Activated naive CD8-positive, alpha-beta T cell treated with anti-CD3 and anti-CD28 coated beads, Interleukin-2, amount 50 U/mL, for 24 hours (primary cell): ENCODE measurements at places on chromosomes 2 and 18.

DNA sequence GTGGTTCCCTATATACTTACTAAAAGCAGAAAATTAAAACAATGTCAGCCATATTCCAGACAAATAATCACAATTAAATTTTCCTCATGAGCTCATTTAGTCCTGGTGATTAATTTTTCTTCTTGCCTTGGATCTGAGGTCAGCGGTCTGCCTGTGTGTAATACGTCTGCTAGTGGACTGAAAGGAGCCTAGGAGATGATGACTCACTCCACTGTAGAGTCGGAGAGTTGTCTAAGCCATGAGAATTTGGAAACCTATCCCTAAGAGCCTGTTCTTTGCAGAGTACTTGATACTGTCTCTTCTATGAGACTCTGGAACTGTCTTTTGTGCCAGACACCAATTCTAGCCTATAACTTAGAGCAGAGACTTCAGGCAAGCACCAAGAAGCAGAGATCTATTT, 94.2 kb upstream of the RAB27B start:
- no peaks in the 10 kb centered on the region for H3K36me3 ChIP-seq
- no peak overlapping the region for H3K4me3 ChIP-seq
- no peak for DNase-seq
- H3K27me3 ChIP-seq = no peaks in the 10 kb centered on the region
- peaks cover 2% of the 10 kb centered on the region for H3K4me1 ChIP-seq

DNA sequence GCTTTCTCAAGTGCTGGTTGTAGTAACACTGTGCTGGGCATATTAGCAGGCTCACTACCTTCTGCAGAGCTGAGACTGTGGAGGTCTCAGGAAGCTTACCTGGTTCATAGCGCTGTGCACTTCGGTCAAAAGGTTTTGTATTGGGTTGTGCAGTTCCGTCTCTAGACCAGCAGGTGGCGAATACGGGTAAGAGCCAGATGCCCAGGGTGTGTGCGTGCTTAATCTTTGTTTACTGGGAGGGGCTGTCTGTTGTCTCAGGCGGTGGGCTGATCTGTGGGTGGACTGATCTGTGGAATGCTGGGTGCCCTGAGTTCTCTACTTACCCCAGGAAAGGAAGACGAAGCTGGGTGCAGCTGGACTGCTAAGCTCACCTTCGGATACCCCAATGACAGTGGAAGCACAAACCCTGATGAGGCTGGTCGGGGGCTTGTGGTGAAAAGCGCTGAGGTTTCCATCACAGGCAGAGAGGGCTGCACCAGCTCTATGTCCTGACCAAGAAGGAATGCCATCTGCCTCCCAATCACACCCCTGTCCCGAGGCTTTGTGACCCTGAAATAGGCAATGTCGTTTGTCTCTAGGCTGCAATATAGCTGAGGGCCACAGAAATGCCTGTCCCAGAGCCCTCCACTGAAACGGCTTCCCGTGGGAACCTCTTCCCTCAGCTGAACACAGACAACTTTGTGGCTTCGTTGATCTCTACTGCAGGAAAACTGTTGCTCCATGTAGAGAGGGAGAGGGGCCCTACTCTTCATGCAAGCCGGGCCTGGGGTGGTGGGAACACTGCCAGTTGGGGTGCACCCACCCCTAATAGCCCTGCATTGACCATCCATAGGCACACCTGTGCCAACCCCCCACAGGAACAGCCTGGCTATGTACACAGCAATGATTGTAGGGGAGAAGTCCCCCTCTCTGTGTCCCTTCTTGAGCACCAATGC, 45.9 kb upstream of the FAM117B start:
- no peak overlapping the region for H3K27ac ChIP-seq
- peaks cover 10% of the 10 kb centered on the region for H3K4me1 ChIP-seq
- DNase-seq = peak; percentile 57
- H3K4me3 ChIP-seq = no peak overlapping the region
- no peaks in the 10 kb centered on the region for H3K36me3 ChIP-seq

- no peak overlapping the region for H3K27ac ChIP-seq
- DNase-seq = no peak
- no peaks in the 10 kb centered on the region for H3K36me3 ChIP-seq
- no peaks in the 10 kb centered on the region for H3K4me1 ChIP-seq
These were observed 129.3 kb upstream of the GPC1 start for GRCh38 chr2:240306185-240306584.

- H3K4me3 ChIP-seq = no peak overlapping the region
- H3K27me3 ChIP-seq = no peaks in the 10 kb centered on the region
- H3K27ac ChIP-seq = no peak overlapping the region
- no peaks in the 10 kb centered on the region for H3K36me3 ChIP-seq
- no peak for DNase-seq
These were observed 135.2 kb downstream of the VWC2L start for GRCh38 chr2:214545898-214546542.

DNA sequence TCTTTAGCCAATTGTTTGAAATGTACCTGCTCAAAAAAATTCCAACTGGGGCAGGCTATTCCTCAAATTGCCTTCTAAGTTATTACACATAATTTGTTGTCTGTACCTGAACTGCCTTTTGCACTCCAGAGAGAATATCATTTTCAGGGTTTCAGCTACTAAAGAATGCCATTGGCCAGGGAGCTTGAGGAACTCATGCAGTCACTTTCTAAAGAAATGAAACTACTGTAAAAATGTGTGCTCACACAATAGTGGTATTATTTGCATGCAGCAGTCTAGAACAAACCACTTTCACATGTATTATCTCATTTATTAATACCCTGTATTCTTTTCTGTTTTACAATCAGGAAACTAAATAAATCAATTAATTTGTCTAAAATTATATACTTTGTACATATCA, 152.2 kb downstream of the PID1 start:
- H3K36me3 ChIP-seq = no peaks in the 10 kb centered on the region
- H3K4me3 ChIP-seq = no peak overlapping the region
- DNase-seq = no peak
- no peaks in the 10 kb centered on the region for H3K27me3 ChIP-seq

- H3K27ac ChIP-seq = no peak overlapping the region
- H3K36me3 ChIP-seq = no peaks in the 10 kb centered on the region
- no peaks in the 10 kb centered on the region for H3K4me1 ChIP-seq
- H3K4me3 ChIP-seq = no peak overlapping the region
- DNase-seq = no peak
These were observed 1257.5 kb upstream of the ACVR2A start for GRCh38 chr2:146587291-146587713.

DNA sequence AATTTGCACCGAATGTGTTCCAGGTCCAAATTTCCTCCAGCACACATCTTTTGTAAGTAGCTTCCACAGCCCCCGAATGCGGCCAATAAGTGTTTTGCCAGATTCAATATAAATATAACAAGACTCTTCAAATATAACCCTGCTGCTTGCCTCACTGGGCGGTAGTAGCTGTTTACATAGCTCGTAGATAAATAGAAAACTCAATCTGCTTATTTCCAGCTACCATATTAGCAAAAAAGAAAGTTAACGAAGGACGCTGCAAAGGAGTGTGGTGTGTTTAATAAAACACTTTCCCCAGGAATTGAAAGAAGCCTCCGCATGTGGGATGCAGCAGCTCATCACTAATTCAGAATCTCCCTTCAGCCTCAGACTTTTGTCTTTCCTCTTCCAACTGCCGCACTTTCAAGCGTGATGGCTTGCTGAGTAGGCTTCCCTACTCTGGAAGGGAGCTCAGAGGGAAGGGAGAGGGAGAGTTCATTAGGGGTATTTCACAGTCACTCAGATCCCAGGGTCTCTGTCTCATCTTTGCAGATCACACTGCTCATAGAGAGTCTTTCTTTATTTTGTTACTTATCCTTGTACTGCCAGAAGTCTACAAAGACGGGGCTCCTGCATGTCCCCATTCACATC, 367.0 kb downstream of the RND3 start:
- H3K4me1 ChIP-seq = no peaks in the 10 kb centered on the region
- H3K27ac ChIP-seq = no peak overlapping the region
- H3K36me3 ChIP-seq = no peaks in the 10 kb centered on the region

DNA sequence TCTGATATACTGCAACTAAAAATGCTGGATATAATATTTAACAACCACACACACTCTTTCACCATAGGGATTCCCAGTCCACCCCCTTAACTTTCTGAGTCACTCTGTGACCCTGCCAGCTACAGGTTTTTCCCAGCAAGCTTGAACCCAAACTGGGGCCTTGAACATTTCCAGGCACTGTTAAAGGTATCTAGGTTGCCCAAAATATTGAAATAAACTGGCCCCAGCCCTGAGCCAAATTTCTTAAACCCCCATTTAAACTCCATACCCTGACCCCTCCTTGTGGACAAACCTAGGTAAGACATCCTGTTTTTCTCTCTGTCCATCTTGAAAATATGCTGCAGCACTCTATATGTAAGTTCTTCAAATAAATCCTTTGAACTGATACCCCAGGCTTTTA, 19.7 kb upstream of the DCTN1 start:
- H3K4me1 ChIP-seq = no peaks in the 10 kb centered on the region
- H3K4me3 ChIP-seq = no peak overlapping the region
- no peaks in the 10 kb centered on the region for H3K36me3 ChIP-seq
- no peak for DNase-seq
- no peak overlapping the region for H3K27ac ChIP-seq
- peaks cover 3% of the 10 kb centered on the region for H3K27me3 ChIP-seq

GRCh38 chr2:191369034-191369433, 123.8 kb downstream of the MYO1B start:
- peaks cover 4% of the 10 kb centered on the region for H3K27me3 ChIP-seq
- H3K4me3 ChIP-seq = no peak overlapping the region
- no peak for DNase-seq

- H3K36me3 ChIP-seq = no peaks in the 10 kb centered on the region
- no peaks in the 10 kb centered on the region for H3K27me3 ChIP-seq
- H3K4me1 ChIP-seq = no peaks in the 10 kb centered on the region
These were observed 825.7 kb downstream of the SUCLG1 start for GRCh38 chr2:83633423-83633822.

- no peaks in the 10 kb centered on the region for H3K4me1 ChIP-seq
- DNase-seq = no peak
- H3K27me3 ChIP-seq = peaks cover 2% of the 10 kb centered on the region
- no peak overlapping the region for H3K27ac ChIP-seq
These were observed 223.6 kb upstream of the GULP1 start for GRCh38 chr2:188068093-188068492.

DNA sequence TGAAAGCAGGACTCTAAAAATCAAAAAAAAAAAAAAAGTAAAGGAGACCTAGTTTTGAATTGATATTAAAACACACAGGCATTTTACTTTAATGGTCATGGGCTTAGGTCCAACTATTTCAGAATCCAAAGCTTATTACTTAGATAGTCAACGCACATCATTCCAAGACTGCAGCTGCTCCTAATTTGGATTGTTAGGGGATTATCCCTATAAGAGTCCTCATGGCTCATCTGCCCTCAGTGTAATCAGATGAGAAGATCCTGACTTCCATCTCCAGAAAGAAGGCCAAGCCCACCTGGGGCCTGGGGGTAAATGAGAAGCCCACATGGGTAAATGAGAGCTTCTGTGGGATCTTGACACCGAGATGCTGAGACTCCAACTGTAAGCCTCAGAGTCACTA, 424.2 kb downstream of the NRXN1 start:
- no peak for DNase-seq
- no peaks in the 10 kb centered on the region for H3K4me1 ChIP-seq
- no peaks in the 10 kb centered on the region for H3K27me3 ChIP-seq

DNA sequence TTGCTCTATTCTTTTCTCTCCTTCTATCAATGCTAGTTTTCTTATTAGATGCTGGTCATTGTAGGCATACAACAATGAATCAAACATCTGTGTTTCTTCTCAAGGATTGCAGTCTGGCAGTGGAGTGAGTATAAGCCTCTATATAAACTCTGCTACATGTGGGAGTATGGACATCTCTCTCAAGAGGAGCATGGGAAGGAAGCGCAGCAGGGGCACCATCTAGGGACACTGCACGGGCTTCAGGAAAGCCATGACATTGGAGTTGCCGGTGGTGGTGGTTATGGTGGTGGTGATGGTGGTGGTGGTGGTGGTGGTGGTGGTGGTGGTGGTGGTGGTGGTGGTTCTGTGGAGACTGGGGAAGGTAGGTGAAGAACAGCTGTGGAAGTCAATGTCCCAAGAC, 462.6 kb downstream of the RNF144A start:
- DNase-seq = no peak
- no peaks in the 10 kb centered on the region for H3K36me3 ChIP-seq
- no peak overlapping the region for H3K4me3 ChIP-seq
- H3K27ac ChIP-seq = no peak overlapping the region
- peaks cover 7% of the 10 kb centered on the region for H3K27me3 ChIP-seq

DNA sequence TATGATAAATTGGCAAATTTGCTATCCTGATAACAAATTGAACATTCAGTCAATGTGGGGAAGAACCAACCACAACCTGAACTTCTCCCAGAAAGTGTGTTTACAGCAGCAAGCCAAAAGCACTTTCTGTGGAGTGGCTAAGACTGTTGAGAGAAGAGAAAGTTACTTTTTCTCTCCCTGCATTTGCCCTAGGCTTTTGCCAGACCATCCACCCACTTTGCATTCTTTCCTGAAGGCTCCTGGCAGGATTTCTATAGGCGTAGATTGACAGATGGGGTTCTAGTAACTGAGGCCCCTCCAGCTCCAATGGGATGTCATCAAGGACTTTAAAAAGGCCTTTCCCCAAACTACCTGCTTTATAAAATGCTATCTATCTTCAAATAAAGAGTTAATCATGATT, 215.2 kb downstream of the GULP1 start:
- no peak for DNase-seq
- H3K4me3 ChIP-seq = no peak overlapping the region
- H3K4me1 ChIP-seq = no peaks in the 10 kb centered on the region

DNA sequence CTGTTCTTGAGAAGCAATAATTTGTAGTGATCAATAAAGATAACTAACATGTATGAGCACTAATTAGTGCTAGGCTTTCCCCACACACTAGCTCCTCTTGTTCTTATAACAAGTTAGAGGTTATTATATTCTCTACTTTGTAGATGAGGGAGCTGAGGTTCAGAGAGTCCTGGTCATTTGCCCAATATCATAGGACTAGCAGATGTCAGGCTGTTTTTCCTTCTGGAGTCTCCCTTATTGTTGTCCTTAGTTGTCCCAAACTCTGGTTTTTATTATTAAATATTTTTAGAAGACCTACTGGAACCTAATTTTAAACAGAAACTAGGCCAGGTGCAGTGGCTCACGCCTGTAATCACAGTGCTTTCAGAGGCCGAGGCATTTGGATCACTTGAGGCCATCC, 16.5 kb upstream of the TTC39C start:
- no peak overlapping the region for H3K4me3 ChIP-seq
- H3K36me3 ChIP-seq = no peaks in the 10 kb centered on the region
- H3K27me3 ChIP-seq = no peaks in the 10 kb centered on the region
- peaks cover 44% of the 10 kb centered on the region for H3K4me1 ChIP-seq
- DNase-seq = no peak
- no peak overlapping the region for H3K27ac ChIP-seq

GRCh38 chr2:12495247-12495868, 221.4 kb upstream of the TRIB2 start:
- no peaks in the 10 kb centered on the region for H3K27me3 ChIP-seq
- no peak overlapping the region for H3K4me3 ChIP-seq

GRCh38 chr2:158973116-158973956, 4.9 kb downstream of the TANC1 start:
- no peak for DNase-seq
- peaks cover 43% of the 10 kb centered on the region for H3K27me3 ChIP-seq
- H3K4me1 ChIP-seq = peaks cover 12% of the 10 kb centered on the region
- H3K4me3 ChIP-seq = no peak overlapping the region
- H3K36me3 ChIP-seq = no peaks in the 10 kb centered on the region
